ENCODE measurements at places on chromosomes 1 and 21.

DNA sequence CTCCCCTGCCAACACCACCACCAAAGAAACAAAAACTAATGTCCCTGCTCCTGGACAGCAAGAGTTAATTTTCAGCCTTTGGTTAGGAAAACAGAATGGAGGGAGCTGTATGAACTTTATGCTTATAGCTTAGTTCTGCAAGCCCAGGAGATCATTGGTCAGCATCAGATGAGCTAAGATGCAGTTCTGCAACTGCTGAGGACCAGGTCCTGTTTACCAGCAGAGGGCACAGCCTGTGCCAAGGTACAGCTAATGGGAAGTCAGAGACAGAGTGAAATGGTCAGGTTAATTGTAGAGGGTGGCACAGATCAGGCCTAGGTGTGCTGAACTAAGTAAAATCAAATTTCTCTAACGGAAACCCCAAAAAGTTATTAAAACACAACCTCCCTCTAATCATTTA lies 161.3 kb downstream of the ROR1 start:
- H3K4me3 ChIP-seq, result no peak overlapping the region
- H3K27ac ChIP-seq, result no peak overlapping the region
- H3K36me3 ChIP-seq, result no peaks in the 10 kb centered on the region

DNA sequence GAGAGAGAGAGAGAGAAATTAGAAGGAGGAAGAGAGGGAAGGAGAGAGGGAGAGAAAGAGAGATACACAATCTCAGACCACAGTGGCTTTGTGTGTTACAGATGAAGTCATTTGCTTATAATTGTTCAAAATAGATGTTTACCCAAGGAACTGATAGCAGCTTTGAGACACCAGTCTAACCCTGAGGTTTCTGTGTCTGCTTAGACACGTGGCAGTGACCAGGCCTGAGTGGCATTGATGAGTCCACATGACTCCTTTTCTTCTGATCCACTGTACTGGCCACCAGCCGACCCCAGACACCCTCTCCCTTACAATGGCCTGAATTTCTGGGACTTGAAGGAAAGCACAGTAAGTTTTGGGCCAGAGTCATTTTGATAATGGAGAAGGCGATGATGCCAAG lies 104.9 kb downstream of the DUSP10 start:
- no peaks in the 10 kb centered on the region for H3K27me3 ChIP-seq
- peaks cover 2% of the 10 kb centered on the region for H3K4me1 ChIP-seq
- no peak overlapping the region for H3K27ac ChIP-seq
- H3K4me3 ChIP-seq, result no peak overlapping the region
- H3K36me3 ChIP-seq, result no peaks in the 10 kb centered on the region
- no peak for DNase-seq

DNA sequence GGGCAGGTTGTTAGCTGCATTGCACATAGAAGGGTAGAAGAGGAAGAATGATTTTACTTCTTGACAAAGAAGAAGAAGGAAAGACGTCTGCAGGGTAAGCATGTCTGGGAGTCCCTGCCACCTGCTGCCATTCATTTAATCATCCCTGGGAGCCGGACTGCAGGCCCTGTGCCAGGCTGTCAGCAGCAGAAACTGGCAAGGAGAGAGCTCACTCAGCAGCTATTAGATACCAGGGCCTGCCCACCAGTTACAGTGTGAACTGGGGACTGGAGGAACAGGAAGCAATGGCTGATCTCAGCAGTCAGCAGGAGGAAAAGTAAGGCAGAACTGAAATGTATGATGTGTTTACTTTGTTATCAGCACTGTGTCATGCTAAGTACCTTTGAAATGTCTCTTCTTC lies 75.7 kb upstream of the C1orf87 start:
- H3K4me1 ChIP-seq, result no peaks in the 10 kb centered on the region
- no peak overlapping the region for H3K27ac ChIP-seq
- no peak for DNase-seq
- no peak overlapping the region for H3K4me3 ChIP-seq

DNA sequence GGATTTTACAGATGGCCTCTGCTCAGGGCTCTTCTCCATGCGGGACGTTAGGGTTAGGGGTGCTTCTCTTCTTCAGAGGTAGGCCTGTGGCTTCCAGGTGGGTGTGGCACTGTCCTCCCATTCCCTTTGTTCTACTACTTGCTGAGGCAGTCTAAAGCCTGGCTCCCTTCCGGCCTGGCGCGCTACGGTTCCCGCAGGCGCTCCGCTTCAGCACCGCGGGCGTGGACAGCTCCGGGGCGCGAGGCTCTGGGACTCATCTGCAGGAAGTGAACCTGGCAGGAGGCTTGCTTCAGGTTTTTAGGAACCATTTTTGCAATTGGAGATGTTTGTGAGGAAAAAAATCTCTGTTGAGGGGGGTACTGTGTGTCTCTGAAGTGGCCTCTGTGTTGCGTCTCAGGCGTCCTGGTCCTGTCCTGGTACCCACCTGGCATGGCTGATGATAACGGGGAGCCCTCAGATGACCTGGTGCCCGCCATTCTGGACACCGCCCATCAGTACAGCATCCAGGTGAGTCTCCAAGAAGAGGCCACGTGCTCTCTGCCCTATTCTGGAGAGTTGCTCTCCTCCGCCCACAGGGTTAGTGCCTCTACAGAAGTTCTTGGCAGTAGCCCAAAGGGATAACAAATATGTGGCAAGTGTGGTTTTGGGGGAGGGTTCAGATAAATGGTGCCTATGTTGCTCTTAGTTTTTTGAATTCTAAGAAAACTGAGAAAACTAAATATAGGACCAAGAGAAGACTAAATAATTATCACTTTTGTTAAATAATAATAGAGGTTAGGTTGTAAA lies 1.9 kb downstream of the MANEAL start:
- H3K36me3 ChIP-seq, result peaks cover 2% of the 10 kb centered on the region
- DNase-seq, result peak; percentile 87
- peak overlapping the region; percentile 11 for H3K4me3 ChIP-seq
- H3K4me1 ChIP-seq, result peaks cover 2% of the 10 kb centered on the region
- H3K27me3 ChIP-seq, result no peaks in the 10 kb centered on the region

DNA sequence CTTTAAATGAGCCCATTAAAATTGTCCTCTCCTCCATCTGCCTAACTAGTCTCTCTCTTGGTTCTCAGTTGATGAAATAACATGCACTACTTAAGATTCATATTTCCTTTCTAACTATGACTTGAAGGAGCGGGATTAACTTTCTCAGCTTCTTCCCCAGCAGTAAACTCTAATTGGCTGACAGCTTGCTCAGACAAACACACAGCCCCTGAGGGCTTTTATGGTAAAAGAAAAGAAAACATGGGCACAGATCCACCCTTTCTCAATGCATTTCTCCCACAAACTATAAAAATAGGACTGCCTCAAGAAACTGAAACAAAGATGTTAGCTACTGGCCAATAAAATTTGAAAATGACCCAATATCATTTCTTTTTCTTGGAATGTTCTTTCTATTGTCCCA lies 703.1 kb downstream of the ADGRL2 start:
- no peak for DNase-seq
- no peak overlapping the region for H3K27ac ChIP-seq
- no peaks in the 10 kb centered on the region for H3K4me1 ChIP-seq
- no peak overlapping the region for H3K4me3 ChIP-seq
- H3K27me3 ChIP-seq, result no peaks in the 10 kb centered on the region

DNA sequence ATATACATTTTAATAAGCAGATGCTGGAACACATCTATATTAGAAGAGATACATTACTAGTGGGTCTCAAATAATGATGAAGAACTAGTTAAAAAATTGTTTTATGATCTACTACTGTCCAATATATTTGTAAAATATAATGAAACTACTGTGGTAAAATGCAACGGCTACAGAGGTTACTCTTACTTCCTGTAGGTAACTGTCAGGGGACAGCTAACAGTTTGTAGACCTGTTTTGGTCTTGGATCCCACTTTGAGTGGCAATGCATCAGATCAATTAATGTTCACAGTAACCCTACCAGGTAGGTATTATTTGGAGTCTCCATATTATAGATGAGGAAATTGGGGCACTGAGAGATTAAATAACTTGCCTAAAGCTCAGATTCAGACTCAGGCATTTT lies 26.7 kb upstream of the MYSM1 start:
- no peaks in the 10 kb centered on the region for H3K27me3 ChIP-seq
- no peaks in the 10 kb centered on the region for H3K36me3 ChIP-seq
- no peak overlapping the region for H3K4me3 ChIP-seq
- no peaks in the 10 kb centered on the region for H3K4me1 ChIP-seq
- H3K27ac ChIP-seq, result no peak overlapping the region
- DNase-seq, result no peak

DNA sequence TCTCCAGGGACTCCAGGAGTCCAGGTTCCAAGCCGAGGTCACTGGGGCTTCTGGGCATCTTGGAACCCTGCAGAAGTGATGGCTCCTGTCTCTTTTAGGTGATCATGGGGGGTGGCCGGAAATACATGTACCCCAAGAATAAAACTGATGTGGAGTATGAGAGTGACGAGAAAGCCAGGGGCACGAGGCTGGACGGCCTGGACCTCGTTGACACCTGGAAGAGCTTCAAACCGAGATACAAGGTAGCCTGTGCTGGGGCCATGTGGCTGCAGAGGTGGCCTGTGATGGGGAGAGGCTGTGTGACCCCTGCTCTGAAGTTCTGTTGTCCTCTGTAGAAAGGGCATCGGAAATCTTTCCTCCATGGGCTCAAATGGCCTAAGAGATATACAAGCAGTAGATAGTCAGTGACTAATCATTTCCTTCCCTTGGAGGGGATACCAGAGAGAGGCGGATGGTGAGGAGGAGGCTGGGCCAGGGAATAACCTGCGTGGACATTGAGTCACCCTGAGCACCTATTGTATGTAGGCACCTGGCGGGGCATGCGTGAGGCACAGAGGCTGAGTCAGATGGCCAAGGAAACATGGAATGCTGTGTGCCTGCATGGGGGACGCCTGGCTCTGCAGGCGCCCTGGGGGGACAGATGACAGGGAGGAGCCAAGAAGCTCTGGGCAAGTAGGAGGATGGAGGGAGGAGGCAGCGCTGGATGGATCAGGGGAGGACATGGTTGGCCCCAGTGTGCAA lies 59.0 kb downstream of the ALPL start:
- no peak overlapping the region for H3K27ac ChIP-seq
- no peaks in the 10 kb centered on the region for H3K36me3 ChIP-seq
- no peaks in the 10 kb centered on the region for H3K27me3 ChIP-seq
- no peaks in the 10 kb centered on the region for H3K4me1 ChIP-seq
- H3K4me3 ChIP-seq, result no peak overlapping the region
- DNase-seq, result peak; percentile 85

DNA sequence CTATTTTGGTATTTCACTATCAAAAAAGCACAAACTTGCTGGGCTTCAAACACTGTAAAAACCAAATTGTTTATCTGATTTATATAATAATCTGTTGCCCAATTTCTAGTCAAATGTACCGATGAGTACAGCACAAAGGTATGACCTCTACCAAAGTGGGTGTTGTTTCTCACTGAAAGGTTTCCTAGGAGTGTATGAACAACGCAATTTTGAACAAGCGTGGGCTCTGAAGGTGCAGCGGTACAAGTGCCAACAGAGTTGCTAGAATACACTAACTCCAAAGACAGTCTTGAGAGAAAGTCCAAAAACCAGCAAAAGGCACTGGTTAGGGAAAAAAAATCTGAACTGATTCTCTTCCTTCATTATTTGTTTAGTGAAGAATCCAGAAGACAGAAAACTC lies 130.4 kb downstream of the ATP1B1 start:
- H3K4me3 ChIP-seq, result no peak overlapping the region
- no peak overlapping the region for H3K27ac ChIP-seq
- DNase-seq, result no peak
- no peaks in the 10 kb centered on the region for H3K36me3 ChIP-seq
- no peaks in the 10 kb centered on the region for H3K4me1 ChIP-seq
- no peaks in the 10 kb centered on the region for H3K27me3 ChIP-seq

GRCh38 chr1:11946647-11947046 lies 12.1 kb downstream of the PLOD1 start:
- no peak overlapping the region for H3K27ac ChIP-seq
- no peaks in the 10 kb centered on the region for H3K27me3 ChIP-seq
- peaks cover 2% of the 10 kb centered on the region for H3K4me1 ChIP-seq
- peaks cover 1% of the 10 kb centered on the region for H3K36me3 ChIP-seq

- no peaks in the 10 kb centered on the region for H3K4me1 ChIP-seq
- H3K27ac ChIP-seq, result no peak overlapping the region
- DNase-seq, result peak; percentile 68
- no peaks in the 10 kb centered on the region for H3K36me3 ChIP-seq
- H3K4me3 ChIP-seq, result no peak overlapping the region
Observed at GRCh38 chr1:21397813-21398188, 42.1 kb upstream of the NBPF3 start.

Data from mesendoderm (in vitro differentiated cells).